Tracheal epithelial cell (primary cell): ENCODE measurements at places on chromosomes 1 and 21. TPM values are rescaled to one million over a fixed set of nuclear protein-coding genes. Genes with fewer than 3 reads are reported as not detected.

RNF223 gene
- 3.8 and 5.1 TPM in 2 replicates for total RNA-seq

OPTC gene
- not detected in 2 replicates for total RNA-seq

TLR5 gene
- 0.48 and 1.1 TPM in 2 replicates for total RNA-seq

PALMD gene
- 1.7 and 4.7 TPM in 2 replicates for total RNA-seq

BARHL2 gene
- not detected in 2 replicates for total RNA-seq

ANXA9 gene
- total RNA-seq = not detected in 2 replicates

NBPF12 gene
- 3.9 and 7.5 TPM in 2 replicates for total RNA-seq

CFAP126 gene
- total RNA-seq = not detected in 2 replicates

MROH9 gene
- total RNA-seq = not detected in 2 replicates
